ENCODE measurements at places on chromosomes 16 and 17.

DNA sequence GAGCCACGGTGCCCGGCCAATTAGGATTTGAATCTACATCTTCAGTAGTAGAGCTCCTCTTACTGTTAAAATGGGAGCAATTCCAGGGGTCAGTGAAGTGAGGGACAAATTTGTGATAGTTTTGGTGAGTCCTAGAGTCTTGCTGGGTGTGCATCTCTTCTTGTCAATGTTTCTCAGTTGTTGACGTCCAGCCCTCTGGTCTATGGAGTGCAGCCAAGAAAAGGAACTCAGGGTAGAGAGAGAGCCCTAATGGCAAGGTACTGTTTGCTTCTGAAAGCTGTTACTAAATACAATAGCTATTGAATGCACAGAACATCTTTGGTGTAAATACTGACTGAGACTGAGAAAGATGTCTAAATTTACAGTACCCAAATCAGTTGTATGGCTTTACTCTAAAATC, 282.5 kb upstream of the SALL1 start:
- DNase-seq: no peak

- DNase-seq: peak; percentile 50
These were observed 32.1 kb downstream of the NDE1 start for GRCh38 chr16:15682105-15682570.

DNA sequence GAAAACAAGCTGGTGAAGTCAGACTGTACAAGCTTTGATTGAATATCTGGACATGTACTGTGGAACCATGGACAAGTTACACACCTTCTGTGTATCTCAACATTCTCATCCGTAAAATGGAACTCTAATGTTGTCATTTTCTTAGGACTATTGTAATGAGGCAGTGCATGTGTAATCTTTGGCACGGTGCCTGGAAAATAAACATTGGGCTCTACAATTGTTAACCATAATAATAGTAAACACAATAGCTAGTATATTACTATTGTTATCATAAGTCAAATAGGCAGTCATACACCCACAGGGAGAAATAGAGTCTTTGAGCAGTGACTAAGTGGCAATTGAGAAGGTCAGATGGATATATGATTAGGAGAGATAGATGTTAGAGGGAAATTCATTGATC, 39.8 kb upstream of the ANKFN1 start:
- DNase-seq: no peak

GRCh38 chr17:82287868-82288801, 14.6 kb upstream of the CSNK1D start:
- DNase-seq: no peak

DNA sequence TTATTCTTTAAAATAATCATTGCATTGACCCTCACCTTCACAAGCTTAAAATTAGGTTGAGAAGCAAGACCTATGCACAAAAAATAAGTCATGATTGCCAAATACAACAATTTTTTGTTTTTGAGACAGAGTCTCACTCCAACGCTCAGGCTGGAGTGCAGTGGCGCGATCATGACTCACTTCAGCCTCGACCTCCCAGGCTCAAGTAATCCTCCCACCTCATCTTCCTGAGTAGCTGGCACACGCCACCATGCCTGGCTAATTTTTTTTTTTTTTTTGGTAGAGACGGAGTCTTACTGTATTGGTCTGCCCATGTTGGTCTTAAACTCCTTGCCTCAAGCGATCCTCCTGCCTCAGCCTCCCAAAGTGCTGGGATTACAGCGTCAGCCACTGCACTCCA, 24.2 kb downstream of the ZNF652 start:
- no peak for DNase-seq

DNA sequence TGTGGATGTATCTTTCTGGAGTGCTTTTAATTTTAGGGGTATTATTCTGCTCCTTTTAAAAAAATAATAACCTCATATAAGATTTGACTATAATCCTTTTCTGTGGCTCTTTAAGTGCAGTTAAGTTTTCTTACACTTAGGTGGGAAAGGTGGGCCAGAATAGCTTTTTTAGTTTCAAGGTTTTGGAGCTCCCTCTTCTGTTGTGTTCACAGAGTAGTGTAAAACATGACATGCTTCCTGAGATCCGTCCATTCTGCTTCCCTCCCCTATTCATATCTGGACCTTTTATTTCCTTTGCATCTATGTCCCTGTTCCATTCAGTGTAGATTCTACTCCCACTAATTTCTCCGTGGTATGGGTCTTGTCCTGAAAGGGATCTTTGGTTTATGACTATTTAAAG, 12.8 kb downstream of the LRRC36 start:
- no peak for DNase-seq

DNA sequence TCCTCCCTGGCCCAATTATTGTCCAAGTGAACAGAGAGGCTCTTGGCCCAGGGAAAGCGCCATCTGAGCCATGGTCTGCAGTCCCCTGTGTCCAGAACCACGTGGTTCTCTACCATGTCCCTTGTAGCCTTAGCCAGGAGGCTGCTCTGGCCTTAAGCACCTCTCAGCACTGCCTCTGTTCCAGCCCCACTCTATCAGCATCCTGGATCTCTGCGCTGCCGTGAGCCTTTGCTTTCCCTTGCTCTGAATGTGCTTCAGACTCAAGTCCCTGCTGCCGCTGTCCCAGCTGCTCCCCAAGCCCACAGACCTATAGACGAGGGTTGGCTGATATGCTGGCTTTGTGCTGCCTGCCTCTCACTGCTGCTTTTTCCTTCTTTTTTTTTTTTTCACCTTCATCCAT, 33.9 kb downstream of the CYB561 start:
- DNase-seq: no peak

DNA sequence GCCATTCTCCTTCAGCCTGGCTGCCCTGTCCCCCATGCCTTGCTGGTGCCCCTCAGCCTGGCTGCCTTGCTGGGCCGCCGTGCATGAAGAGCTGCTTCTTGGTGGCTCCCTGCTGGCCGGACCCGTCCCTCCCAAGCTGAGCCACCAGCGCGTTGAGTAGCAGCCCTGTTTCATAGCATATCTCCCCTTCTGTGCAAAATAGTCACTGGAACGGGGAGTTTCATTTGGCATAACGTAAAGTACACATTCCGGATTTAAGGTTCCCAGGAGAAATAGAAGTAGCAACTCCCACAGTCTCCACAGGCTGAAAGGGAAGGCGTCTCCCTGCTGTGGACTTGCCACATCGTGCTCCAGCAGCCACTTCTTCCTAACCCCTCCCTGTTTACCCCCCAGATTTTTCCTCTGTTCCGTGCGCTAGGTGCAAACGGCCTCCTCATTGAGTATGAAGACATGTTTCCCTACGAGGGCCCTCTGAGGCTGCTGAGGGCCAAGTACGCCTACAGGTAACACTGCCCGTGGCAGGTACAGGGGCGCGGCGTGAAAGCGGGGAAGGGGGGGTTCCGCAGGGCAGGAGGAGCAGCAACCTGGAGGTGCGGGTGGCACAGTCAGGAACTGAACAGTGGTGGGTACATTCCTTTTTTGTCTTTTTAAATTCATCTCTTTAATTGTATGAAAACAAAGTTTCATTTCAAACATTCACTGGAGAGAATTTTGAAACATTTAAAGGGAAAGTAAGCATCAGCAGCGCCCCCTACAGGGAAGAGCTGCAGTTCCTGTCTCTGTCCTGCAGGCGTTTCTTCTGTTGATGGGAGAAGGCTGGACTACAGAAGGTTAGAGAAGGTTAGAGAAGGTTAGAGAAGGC, 5.8 kb upstream of the OGFOD3 start:
- peak; percentile 68 for DNase-seq

- DNase-seq: no peak
These were observed 435.0 kb upstream of the DYNLRB2 start for GRCh38 chr16:80105751-80106150.

- no peak for DNase-seq
These were observed 33.8 kb downstream of the ESRP2 start for GRCh38 chr16:68202091-68202519.

- no peak for DNase-seq
These were observed 22.4 kb downstream of the SPNS2 start for GRCh38 chr17:4520894-4521600.

DNA sequence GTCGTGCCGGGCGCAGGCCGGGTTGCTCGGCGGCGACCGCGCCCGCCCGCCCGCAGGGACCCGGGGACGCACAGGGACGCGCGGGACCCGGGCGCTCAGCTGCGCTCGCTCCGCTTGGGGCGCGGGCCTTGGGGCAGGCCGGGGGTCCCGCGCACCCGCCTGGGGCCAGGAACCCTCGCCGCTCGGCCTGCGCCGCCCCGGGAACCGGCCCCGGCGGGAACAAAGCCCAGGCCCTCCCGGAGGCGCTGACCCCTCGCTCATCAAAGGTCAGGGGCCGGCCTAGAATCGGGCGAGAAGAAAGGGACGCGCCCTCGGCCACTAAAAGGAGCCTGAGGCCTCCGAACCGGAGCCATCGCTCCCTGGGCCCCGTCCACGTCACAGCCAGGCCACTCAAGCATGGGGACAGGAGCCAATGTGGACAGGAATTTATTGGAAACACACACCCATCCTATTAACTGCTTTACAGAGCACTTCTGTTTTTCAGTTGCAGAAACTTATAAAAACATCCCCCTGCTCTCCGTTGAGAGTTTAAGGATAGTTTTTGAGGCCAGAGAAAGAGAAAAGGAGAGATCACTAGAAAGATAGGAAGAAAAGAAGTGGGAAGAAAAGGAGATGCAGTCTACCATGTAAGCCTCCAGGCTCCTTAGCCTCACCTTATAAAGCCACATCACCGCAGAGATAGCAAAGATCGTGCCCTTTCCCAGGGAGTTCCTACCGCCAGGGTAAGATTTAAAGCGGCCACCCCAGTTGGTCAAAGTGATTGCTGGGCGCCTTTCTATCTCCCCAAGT, 558 bp upstream of the ZFHX3 start:
- no peak for DNase-seq

DNA sequence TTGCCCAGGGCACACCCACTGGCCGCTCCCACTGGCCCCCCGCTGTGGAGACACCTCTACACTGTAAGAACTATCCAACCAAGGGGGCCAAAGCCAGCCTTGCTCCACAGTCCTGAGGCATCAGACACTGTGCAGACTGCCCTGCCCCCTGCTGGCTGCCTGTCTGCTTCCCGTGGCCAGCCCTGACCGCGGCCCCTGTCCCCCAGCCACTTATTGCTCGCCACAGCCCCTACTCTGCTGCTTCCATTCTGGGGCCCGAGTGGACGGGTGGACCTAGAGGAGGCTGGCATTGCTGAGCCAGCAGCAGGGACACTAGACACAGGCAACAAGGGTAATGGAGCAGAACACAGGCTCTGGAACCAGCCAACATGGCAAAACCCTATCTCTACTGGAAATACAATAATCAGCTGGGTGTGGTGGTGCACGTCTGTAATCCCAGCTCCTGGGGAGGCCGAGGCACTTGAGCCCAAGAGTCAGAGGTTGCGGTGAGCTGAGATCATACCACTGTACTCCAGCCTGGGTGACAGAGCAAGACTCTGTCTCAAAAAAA, 19.7 kb upstream of the LRRC37A3 start:
- peak; percentile 37 for DNase-seq

- DNase-seq: no peak
These were observed 29.7 kb downstream of the NME3 start for GRCh38 chr16:1741553-1742165.

DNA sequence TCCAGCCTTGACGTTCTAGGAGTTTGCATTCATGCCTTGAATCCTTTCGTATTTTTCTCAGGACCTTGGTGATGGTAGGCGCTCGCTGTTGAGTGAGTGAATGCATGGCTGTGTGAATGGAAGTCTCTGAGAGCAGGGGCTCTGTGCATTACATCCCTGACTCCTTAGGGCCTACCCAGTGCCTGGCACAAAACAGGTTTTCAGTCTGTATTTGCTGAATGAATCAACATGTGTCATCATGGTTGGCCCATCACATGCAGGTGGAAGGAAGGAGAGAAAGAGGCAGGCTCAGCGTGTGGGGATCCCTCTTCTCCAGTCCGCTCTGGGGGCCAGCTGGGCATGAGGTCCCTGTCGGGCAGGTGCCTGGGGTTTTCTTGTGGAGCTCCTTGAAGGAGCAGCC, 8.7 kb downstream of the RAP1GAP2 start:
- no peak for DNase-seq

DNA sequence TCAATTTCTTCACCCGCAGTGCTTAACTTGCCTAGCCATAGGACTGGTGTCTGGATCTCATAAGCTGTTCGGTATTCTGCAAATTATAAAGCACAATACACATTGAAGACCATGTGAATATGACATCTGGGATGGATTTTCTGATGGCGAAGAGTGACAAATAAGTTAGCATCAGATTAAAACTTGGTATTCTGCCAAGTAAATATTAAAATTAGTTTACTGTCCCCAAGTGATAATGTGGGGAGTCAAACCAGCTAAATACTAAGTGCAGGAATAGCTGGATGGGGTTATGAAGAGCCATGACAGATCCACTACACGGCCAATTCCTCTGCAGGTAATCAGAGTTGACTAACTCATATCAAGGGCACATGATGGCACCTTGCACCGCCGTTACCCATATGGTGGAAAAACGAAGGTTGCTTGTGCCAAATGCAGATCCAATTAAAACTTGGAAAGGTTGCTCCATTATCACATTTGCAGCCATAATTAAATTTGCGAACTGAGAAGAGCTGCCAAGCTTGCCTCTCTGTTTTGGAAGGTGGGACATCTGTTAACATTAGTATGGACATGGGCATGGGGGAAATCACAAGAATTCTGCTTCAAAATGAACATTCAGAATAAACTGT, 114.9 kb upstream of the TOM1L1 start:
- DNase-seq: no peak

- DNase-seq: peak; percentile 57
These were observed 16.7 kb downstream of the UNC13D start for GRCh38 chr17:75827308-75828075.
